ENCODE measurements at places on chromosomes 7 and 10. TPM values are rescaled to one million over a fixed set of nuclear protein-coding genes. Genes with fewer than 3 reads are reported as not detected.

The SHH gene
- total RNA-seq = 0.03 TPM

The ADK gene
- 23.3 TPM for total RNA-seq

The IDI2 gene
- 0.08 TPM for total RNA-seq

DNA sequence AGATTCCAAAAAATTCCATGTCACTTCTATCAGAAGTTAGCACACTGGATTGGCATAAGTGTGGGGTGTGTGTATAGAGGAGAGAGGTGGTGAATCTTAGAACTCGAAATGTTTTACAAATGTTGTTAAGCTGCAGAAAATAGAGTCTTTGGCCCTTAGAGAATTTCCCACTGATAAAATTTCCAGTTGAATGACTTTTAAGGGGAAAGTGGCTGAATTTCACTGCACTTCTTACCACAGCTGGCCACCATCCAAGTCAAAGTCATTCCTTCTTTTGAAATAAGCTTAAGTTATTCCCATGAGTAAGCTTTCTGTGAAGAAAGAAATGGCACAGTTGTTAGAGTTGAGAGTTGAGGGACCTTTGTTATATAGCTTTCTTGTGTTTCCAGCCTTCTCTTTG is 13.9 kb downstream of the VCL start:
- DNase-seq = peak; percentile 46

DNA sequence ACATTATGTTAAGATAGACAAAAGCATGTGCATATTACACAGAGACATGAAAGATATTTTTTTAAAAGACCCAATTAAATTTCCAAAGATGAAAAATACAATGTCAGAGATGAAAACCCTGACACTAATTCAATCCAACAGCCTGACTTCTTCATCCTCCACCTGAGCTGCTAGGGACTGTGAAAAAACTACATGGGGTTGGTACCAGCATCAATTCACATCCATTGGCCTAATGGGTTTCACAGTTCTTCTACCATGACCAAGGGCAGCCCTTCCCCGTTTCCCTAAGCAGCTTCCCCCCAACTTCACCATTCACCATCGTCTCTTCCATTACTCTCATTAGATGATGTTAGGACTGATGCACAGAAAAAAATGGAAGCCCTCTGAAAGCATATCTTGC is 37.4 kb upstream of the CDCA7L start:
- DNase-seq = no peak

DNA sequence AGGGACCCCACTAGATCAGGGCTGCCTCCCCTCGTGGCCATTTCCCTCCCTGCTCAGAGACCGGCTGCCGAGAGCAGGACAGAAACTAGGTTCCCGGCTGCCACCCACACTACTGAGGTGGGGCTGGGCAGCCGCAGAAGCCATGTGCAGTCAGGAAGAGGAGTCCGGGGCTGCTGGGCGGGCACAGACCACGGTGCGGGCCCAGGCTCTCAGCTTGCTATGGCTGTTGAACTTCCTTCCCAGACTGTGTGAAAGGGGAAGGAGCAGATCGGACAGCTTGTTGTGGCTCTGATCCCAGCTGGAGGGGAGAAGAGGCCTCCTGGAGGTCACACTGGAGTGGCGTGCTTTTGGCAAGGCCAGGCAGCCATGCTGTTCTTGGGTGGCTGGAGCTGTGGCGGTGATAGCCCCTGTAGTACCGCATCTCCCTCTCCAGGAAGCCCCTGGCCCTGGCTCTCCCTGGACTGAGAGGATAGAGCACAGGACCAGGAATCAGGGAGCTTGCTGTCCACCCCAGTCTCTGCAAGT is 56.8 kb downstream of the HK1 start:
- no peak for DNase-seq

GRCh38 chr7:22566592-22566991 is 66.6 kb upstream of the STEAP1B start:
- no peak for DNase-seq

DNA sequence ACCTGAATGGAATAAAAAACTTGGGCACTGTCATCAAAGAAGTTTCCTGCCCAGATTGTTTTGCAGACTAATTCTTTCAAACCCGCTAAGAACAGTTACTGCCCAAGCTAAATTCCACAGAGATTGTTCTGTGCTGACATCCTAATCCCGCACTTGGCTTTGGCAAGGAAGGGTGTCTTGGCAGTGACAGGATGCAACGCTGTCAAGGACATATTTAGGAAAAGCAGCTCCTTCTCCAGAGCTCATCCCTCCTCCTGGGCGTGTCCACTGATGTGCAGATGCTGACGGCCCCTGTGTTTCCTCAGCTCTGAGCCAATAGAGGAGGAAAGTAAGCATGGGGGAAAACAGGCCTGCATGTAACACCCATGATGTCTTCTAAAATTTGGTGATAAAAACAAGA is 74.2 kb downstream of the EEPD1 start:
- DNase-seq = no peak

- no peak for DNase-seq
Measured at GRCh38 chr10:100895896-100896295, 16.9 kb upstream of the SLF2 start.

- peak; percentile 11 for DNase-seq
Measured at GRCh38 chr10:103145860-103146466, 47.1 kb downstream of the NT5C2 start.

- no peak for DNase-seq
Measured at GRCh38 chr10:71475243-71475871, 78.6 kb downstream of the CDH23 start.

- no peak for DNase-seq
Measured at GRCh38 chr10:110388687-110389052, 84.0 kb upstream of the SMNDC1 start.

DNA sequence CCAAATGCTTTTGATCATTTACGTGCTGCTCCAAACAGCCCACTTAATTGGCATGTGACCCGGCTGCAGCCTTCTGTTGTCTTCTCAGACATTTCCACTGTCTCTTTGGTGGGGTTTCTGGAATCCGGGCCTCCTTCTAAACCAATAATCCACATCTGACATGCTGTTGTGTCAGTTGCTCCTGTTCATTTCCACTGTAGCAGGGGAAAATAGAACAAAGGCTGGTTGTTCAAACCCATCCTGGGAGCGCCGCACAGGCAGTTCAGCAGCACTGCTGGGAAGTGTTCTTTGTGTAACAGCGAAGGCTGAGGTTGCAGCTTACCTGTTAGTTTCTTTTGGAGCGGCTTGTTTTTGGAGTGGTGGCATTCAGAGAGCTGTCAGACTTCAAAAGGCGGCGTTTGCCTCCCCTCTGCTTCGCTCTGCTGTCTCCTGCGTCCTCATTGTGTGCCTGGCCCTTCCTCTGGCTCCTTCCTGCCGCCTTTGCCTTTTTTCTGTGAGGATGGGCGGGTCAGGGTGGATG is 149.4 kb downstream of the SNX10 start:
- peak; percentile 50 for DNase-seq

DNA sequence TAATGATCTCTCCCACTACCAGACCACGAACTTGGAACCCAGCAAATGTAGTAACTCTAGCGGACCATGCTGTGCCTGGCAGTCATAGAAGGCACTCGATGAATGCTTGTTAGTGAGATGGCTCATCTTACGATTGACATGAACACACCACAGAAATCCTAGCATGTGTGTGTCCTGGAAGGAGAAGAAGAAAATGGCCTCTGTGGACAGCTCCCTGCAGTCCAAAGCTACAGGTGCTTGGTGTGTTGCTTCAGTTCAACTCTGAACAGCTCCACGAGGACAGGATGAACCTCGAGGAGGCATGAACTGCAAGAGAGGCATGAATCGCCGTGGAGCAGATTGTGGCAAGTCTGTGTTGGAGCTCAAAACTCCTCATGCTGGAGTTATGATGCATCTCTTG is 93.5 kb downstream of the KLF6 start:
- no peak for DNase-seq
